RPMI8226 (cell line): ENCODE measurements at places on chromosomes 2 and 18.

DNA sequence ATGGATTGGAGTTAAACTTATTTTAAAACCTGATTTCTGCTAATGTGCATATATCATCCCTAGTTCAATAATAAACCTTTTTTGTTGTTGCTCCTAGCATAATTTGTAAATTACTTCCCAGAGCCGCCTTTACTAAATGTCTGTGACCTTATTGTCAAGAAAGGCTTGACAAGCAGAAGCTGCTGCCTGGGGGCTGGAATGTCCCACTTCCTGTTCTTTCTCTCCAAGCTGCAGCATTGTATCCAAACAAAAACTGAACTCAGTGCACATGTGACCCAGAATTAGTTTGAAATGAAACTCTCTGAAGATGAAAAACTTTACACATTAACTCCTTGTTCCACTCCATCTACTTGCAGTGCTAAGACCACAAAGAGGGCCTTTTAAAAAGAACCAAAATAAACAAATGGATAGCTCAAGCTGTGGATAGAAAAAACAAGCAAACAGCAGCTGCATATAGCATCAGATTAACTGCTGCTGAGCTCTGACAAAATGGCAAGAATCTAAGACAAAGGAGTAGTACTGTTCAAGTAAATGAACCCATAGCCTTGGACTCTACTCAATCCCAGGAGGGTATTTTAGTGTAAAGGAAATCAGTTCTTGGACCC is 99.8 kb upstream of the NEUROD1 start:
- no peak for DNase-seq

- no peak for DNase-seq
Observed at GRCh38 chr18:78699499-78699898, 280.1 kb upstream of the SALL3 start.

DNA sequence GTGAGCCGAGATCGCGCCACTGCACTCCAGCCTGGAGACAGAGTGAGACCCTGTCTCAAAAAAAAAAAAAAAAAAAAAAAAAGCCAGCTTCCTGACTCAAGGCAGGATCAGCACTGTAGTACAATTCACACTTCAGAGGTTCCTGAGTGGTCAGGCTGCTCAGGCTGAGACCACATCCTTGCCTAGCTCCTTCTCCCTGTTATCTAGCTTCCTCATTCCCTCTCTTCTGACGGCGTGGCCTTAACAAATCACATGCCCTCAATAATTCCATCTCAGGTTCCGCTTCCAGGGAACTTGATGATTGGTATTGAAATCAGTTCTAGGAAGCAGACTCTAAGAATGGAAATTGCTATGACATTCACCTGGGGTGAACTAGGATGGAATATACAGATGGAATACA is 29.8 kb upstream of the KDM3A start:
- DNase-seq = no peak

DNA sequence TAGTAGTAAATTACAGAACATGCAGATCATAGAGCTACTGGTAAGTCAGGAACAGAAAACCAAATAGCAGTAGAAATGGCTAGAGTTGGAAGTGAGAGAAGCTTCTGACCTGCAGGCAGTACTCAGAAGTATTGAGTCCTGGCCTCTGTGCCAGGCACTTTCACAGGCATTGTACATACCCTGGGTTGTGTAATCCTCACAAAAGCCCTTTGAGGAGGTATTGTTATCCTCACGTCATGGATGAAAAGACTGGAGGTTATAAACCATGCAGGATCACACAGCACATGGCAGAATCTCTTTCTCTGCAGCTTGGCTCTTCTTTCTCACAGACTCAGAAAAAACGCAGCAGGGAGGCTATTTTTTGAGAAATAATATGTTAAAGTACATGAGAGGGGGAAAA is 789.3 kb upstream of the FAM98A start:
- DNase-seq = no peak

DNA sequence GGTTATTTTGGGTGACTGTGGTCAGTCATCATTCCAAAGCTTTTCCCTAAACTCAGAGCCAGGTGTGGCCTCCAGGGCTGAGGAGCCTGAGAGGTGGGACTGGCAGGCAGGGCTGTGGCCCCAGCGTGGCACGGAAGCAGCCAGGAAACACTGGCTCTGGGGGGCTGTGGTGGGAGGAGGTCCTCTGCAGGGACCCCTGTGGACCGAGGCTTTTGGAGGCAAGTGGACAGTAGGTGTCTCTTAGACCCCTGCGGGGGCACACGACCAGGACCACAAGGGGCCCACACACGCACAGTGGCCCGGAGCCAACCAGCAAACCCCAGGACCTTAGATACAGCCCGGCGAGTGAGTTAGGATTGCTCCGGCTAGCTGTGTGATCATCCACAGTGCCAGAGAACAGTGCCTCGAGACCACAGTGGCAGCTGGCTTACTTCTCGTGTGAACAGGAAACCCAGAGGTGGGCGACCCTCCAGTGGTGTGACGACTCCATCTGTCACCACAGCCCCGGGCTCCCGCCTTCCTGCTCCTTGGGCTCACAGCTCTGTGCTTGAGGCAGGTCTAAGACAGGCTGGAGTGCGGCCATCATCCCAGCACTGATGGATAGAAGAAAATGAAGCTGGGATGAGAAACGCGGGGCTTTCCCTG is 1.6 kb upstream of the RTP5 start:
- no peak for DNase-seq

- no peak for DNase-seq
Observed at GRCh38 chr2:107685421-107685986, 141.2 kb upstream of the RGPD4 start.

- no peak for DNase-seq
Observed at GRCh38 chr2:230408244-230408842, 7.7 kb upstream of the SP100 start.

- DNase-seq = no peak
Observed at GRCh38 chr2:10495311-10495987, 47.3 kb upstream of the ODC1 start.

GRCh38 chr2:43102366-43103092 is 123.9 kb downstream of the ZFP36L2 start:
- DNase-seq = no peak

DNA sequence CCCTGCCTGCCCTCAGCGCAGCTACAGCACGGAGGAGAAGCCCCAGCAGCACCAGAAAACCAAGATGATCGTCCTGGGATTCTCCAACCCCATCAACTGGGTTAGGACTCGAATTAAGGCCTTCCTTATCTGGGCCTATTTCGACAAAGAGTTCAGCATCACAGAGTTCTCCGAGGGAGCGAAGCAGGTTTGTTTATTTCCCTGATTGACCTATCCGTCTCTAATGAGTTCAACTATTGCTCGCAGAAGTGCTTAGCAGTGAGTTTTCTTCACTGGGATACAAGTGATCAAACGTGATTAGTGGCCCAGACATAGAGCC is 639 bp downstream of the MAIP1 start:
- DNase-seq = no peak

- no peak for DNase-seq
Observed at GRCh38 chr2:65059071-65059470, 2.9 kb downstream of the CEP68 start.

DNA sequence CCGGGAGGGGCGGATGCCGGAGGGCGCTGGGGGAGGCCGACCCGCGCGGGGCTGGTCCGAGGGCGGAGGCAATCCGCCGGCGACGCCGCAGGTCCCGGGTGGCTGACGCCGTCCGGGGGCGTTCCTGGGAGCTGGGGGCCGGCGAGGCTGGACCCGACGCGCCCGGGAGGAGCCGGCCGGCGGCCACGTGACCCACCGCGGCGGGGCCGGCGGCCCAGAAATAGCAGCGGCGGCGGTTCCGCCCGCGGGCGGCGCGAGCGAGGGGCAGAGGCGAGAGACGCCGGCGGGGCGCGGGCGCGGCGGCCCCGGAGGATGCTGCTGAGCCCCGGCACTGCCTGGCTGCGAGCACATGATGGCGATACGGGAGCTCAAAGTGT is at the start of gene RAB31:
Gene RAB31 (plus strand): TSS at position 245 of the 377 bp plus-strand sequence. CDS start 105 bp downstream, at position 350.
- no peak for DNase-seq

GRCh38 chr2:181614874-181615638 is 41.8 kb downstream of the CERKL start:
- no peak for DNase-seq

DNA sequence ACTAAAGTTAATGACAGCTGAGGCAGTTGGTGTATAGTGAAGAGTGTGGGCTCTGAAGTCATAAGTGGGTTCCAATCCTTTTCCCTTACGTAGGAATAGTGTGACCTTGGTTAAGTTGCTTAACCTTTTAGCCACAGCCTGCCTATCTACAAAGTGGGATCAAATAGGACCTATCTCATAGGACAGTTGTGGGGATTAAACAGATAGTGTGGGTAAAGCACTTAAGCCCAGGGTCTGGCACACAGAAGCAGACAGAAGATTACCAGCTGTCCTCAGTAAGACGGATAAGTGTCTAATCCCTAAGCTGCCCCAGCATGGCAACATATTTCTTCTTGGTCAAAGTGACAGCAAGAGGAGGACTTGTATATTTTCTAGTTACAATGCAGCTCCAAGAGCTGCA is 28.2 kb downstream of the UBE2F start:
- no peak for DNase-seq

DNA sequence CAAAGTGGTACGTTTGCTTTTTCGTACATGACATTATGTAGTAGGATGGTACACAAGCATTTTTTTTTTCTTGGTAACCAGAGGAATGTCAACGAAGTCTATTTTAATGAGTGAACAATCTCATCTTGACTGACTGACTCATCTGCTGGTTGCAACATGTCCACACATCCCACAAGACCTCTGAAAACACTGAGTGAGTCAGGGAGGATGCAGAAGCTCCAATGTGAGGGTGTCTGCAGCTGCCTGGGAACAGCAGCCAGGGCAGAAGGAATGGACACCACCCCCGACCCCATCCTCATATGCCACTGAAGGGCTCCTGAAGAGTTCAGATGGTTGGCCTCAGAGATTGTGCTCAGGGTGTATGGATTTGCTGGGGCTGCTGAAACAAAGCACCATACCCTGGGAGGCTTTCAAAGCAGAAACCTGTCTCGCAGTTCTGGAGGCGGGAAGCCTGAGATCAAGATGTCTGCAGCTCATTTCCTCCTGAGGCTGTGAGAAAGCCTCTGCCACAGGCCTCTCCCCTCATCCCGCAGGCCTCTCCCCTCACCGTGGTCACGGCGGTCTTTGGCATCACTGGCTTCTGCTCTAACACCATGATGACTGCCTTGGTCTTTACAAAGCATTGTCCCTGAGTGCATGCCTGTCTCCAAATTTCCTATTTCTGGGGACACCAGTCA is 124.6 kb downstream of the LRATD1 start:
- no peak for DNase-seq

GRCh38 chr2:27494944-27495554 is at the start of gene FNDC4:
TSS of gene FNDC4 (minus strand) at chr2:27495200. CDS start at chr2:27494679, 521 bp downstream.
- no peak for DNase-seq

GRCh38 chr2:120637847-120638246 is 97.8 kb upstream of the GLI2 start:
- DNase-seq = no peak

DNA sequence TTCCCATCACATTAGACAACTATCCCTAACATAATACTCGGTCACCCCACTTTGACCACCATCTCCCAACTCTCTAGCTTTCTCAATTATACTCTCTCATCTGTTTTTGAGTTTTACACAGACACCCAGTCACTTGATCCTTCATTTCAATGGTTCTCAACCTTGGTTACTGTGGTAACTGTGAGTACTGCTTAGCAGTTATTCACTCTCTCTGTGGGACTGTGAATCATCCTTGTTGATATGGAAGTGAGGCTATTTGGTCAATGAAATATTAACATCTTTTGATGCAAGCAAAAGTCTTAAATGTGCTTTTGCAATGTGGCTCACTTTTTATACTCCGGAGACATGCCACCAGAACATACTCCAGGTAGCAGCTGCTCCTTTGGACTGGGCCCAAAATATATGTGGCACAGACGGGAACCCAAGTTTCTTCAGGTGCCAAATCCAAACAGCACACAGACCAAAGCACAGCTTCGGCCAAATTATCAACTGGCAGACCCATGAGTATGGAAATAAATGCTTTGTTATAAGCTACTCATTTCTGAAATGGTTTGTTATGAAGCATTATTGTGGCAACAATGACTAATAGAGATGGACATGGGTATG is 75.0 kb upstream of the SLC25A52 start:
- DNase-seq = no peak

DNA sequence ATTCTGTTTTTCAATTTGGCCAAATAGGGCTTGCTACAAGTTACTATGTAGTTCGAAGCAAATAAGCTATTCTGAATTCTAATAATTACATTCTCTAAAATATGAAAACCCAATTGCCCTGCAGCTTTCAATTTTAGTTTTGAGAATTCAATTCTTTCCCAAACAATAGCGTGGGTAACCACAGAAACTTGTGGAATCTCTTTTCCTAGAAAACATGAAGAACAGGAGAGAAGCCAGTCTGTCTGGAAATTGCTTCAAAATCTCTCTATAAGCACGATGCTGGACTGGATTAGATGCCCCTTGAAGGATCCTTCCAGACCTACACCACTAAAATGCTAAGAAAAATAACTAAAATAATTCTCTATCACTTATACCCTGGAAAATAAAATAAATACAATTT is 115.0 kb downstream of the THADA start:
- DNase-seq = no peak

DNA sequence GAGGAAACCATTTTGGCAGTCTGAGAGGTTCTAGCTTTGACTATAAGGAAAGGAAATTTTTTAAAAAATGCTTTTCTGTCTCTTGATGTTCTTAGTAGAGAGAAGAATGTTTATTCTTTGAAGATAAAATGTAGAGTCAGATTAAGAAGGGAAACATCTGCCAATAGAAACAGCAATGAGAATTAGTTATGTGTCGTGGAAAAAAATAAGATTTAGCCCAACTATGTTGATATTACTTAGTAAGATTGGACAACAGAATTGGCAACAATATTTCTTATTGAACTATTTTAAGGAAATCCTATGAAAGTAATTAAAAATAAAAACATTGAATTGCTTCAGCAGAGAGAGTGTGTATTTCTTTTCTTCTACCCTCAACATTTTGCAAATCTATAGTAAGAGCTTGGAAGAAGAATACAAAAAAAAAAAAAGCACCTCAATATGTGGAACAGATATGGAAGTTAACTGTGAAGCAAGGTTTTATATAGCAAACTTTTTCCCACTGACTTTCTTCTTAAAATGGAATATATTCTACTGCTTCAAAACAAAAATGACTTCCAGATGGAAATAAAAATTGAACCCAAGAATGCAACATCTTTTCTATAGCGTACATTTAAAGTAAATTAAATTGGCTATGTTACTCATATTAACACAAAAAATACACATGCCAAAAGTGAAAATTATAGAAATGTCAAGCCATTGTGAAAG is 177.9 kb downstream of the FAM124B start:
- DNase-seq = no peak

DNA sequence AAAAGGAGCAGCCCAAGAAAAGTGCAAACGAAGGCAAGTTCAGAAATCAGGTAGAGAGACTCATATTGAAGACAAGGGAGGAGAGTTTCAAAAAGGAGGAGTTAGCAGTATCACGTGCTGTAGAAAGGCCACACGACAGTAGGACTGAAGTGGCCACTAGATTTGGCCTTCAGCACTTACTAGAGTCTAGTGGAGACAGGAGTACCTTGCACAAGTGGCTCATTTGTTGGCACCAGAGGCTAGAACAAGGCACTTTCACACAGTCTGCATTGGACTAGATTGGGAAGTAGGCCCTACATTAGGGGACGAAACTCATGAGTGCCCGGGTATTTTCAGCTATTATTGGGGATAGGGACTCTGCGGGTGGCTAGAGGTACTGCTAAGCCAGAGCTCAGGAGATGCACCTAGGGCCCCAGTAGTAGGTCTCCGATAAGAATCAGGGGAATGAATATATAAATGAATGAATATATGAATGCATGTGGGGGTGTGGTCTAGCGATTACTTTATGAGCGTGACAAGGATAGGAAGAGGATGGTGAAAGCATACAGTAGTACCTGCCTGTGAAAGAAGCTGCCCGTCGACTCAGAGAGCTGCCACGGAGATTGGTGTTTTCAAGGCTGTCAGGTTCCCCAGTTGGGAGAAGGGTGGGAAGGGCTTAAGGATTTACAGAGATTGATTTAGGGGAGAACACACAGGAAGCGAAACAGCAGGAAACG is 1.4 kb upstream of the NCOA1 start:
- no peak for DNase-seq
